ENCODE measurements at places on chromosomes 7 and 10. TPM values are rescaled to one million over a fixed set of nuclear protein-coding genes. Genes with fewer than 3 reads are reported as not detected.

CTNNA3 gene
- total RNA-seq, result 1.9 TPM

PKD2L1 gene
- total RNA-seq, result not detected

PPP2R2D gene
- total RNA-seq, result 40.3 TPM

EDRF1 gene
- 16.0 TPM for total RNA-seq

GRCh38 chr7:119999738-120000475 lies 273.1 kb upstream of the KCND2 start:
- DNase-seq, result no peak

DNA sequence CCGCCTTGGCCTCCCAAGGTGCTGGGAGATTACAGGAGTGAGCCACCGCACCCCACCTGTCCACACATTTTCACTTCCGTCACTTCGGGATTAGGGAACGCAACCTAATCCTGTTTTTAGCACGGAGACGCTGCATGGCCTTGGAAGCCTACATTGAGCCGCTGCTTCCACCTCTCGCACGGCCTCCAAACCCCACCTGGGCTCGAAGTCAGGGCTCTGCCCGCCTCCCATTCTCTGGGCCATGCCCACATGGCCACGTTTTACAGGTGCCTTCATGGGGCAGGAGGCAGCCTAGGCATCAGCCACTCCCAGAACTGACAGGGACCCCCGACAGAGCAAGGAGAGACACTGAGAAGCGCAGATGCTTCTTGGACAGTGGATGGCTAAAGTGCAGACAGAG lies 100.6 kb downstream of the OAT start:
- DNase-seq, result no peak

- DNase-seq, result no peak
These were observed 10.6 kb downstream of the SGMS1 start for GRCh38 chr10:50613150-50613549.

GRCh38 chr10:58514111-58514770 lies 1.6 kb downstream of the BICC1 start:
- peak; percentile 23 for DNase-seq

- DNase-seq, result no peak
These were observed 106.3 kb downstream of the TMEM26 start for GRCh38 chr10:61346796-61347413.
